Stimulated activated CD4-positive, alpha-beta T cell treated with anti-CD3 and anti-CD28 coated beads, Interleukin-2, amount 100 ng/mL, for 24 hours (primary cell): ENCODE measurements at places on chromosomes 2 and 18.

DNA sequence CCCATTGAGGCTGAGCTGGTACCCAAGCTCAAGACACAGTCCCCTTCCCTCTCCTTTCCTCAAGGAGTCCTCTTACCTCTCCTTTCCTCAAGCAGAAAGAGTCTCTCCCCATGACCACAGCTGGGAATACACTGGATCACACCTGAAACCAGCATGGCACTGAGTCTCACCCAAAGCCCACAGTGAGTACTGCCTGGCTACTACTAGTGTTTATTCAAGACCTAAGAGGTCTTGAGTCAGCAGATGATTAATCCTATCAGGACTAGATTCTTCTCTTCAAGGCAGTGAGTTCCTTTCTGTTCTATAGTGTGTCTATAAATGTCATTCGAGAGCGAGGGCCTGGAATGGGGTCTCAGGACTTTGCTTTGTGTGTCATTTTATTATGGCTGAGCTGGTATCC, 111.4 kb downstream of the METTL4 start:
- no peak for DNase-seq

DNA sequence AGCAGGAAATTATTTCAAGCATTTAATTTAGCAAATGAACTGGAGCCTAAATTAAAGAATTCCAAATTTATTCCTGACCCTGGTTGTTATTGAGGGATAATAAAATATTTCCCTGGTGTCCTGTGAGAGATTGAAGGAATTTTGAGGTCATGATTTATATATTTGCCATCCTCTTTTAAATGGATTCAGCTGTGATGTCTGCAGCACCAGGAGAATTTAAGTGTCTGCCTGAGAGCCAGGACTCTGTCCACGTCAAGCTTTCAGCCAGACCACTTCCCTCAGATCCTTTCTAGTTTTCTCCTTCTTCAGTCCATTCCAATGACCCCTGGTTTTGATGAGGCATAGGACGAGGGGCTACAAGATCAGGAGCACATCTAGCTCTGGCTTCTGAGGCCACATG, 59.9 kb downstream of the INO80C start:
- DNase-seq = no peak

DNA sequence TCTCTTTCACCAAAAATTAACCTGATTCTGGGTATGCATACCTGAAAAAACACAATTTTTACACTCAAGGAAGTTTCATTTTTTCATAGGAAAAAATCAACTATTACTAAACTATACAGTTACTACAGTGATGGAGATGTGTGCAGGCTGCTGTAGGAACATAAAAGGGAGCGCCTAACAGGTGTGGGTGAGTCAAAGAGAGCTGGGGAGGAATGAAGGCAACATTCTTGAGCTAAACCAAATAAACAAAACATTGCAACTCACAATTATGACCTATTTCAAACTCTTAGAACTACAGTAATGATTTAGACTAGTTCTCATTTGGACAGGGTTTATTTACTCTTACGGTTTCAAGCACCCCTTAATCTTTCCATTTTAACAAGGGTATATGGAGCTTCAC, 13.4 kb upstream of the CLASP1 start:
- no peak for DNase-seq

DNA sequence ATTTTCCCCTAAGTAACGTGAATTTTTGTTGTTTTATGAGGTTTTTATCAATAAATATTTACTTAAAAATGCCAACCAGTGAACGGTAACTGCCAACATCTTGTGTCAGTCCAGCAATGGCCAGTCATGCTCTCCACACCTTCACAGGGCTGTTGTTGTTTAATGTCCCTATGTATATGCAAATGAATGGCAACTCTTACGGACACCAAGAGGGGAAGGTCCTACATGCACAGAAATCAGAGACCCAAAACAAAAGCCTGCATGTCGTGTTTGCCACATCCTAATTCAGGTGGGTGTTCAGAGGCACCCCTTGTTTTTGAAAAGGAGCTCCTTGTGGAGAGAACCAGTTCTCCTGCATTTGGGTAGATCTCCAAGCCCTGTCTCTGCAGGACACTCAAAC, 4.8 kb upstream of the FTCDNL1 start:
- DNase-seq = no peak

DNA sequence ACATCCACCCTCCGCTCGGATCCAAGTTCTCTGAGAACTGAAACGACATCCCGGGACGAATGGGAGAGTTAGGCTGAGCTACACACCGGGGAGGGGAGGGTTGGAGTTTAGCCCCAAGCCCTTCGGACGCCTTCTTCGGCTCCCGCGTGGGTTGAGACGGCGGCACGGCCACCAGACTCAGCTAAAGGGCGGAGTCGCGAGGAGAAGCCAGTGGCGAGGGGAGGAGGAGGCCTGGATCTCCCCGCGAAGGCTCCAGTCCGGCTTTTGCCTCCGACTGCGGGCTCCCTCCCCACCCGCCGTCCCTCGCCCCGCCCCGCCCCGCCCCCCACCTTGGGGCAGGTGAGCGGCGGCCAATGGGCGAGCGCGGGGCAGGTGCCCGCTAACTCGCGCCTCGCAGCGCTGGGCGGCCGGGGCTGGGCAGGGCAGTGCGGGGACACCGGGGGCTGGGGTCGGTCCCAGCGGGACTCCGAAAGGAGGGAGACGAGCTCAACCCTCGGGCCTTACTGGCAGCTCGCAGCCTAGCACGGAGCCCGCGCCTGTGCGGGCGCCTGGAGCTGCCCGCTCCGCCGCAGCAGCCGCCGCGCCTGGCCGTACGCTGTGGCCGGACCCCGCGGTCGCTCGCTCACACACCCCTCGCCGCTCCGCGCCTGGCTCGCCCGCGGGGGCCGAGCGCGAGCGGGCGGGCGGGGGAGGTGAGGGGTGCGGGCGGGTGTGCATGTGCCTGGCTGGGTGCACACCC, at the start of gene EMX1:
EMX1 (plus strand) TSS at position 382 of the 739 bp plus-strand sequence; CDS start at position 716, 334 bp downstream.
- peak; percentile 67 for DNase-seq
